ENCODE measurements at places on chromosomes 5 and 9. TPM values are rescaled to one million over a fixed set of nuclear protein-coding genes. Genes with fewer than 3 reads are reported as not detected.

DNA sequence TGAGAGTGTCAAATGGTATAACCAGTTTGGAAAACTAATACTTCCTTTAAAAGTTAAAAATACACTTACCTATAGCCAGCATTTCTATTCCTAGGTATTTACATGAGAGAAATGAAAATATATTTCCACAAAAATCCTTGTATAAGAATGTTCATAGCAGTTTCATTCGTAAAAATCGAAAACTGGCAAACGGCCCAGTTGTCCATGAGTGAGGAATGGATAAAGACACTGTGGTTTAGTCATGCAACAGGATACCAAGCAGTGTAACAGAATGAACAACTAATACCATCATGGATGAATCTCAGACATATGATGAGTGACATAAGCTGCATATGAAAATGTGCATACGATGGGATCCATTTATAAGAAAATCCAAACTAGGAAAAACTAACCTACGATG is 136.7 kb downstream of the MACROH2A1 start:
- peak; percentile 23 for DNase-seq

DNA sequence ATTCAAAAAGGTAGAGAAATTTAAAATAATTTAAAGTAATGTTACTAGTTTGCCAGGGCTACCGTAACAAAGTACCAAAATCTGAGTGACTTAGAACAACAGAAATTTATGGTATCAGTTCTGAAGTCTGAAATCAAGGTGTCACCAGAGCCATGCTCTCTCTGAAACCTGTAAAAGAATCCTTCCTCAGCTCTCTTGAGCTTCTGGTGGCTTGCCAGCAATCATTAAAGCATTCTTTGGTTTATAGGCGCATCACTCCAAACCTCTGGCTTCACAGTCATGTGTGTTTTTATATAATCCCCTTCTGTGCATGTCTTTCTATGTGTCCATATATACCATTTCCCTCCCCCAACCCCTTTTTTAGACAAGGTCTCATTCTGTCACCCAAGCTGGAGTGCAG is 220.3 kb downstream of the COX7C start:
- DNase-seq: no peak

DNA sequence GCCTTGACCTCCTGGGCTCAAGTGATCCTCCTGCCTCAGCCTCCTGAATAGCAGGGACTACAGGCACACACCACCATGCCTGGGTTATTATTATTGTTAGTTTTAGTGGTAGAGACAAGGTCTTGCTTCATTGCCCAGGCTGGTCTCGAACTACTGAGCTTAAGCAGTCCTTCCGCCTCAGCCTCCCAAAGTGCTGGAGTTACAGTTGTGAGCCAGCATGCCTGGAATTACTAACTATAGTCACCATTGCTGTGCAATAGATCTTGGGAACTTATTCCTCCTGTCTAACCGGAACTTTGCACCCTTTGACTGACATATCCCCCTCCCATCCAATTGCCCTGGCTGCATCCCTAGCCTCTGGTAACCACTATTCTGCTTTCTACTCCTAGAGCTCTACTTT is 3.4 kb downstream of the FAM151B start:
- no peak for DNase-seq

- DNase-seq: peak; percentile 20
These were observed 49.1 kb upstream of the VDAC1 start for GRCh38 chr5:134053840-134054338.

DNA sequence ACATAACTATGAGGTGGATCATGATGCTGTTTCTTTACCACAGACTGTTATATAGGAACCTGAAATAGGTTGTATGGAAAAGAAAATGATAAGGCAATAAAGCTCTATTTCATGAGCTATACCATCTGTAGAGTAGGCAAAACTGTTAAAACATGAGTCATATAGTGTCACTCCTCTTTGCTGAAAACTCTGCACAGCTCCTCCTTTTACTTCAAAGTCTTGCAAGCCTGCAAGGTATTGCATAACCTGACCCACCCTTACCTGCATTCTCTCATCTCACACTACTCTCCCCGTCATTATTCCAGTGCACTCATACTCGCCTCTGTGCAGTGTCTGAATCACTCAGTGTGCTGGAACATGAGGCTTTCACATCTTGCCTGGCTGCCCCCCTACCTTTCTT is 790.1 kb downstream of the EFNA5 start:
- DNase-seq: no peak

- no peak for DNase-seq
These were observed 467.7 kb upstream of the MEF2C start for GRCh38 chr5:89350684-89351083.

GRCh38 chr5:135392256-135392655 is 6.8 kb downstream of the MACROH2A1 start:
- peak; percentile 89 for DNase-seq

DNA sequence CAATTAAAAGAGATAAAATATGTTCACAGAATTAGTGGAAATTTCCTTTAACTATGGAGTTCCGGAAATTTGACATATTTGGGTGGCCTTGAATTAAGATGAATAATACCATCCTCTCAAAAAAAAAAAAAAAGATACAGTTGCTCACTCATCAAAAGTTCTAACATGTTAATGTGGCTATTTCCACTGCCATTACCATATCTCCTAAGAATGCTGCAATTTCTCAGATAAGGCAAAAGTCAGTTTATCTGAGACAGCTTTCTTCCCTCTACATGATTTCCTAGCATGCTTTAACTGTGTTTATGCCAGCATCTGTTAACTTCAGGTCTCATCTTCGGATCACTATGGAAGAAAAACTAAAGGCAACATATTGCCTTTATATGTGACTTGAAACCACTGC is 2.6 kb downstream of the FASTKD3 start:
- no peak for DNase-seq

- DNase-seq: no peak
These were observed 18.5 kb upstream of the ZDHHC12 start for GRCh38 chr9:128742401-128742800.

- DNase-seq: no peak
These were observed 4.6 kb downstream of the NMRK1 start for GRCh38 chr9:75083188-75083970.

Gene LCNL1
- total RNA-seq: not detected

All from LHCN-M2 (cell line).